ENCODE measurements at places on chromosomes 16 and 17.

- no peak for DNase-seq
Measured at GRCh38 chr17:6713130-6713917, at the start of gene SLC13A5. Gene SLC13A5, minus strand, starts transcription at chr17:6713369. Its CDS starts 36 bp downstream, at chr17:6713333.

DNA sequence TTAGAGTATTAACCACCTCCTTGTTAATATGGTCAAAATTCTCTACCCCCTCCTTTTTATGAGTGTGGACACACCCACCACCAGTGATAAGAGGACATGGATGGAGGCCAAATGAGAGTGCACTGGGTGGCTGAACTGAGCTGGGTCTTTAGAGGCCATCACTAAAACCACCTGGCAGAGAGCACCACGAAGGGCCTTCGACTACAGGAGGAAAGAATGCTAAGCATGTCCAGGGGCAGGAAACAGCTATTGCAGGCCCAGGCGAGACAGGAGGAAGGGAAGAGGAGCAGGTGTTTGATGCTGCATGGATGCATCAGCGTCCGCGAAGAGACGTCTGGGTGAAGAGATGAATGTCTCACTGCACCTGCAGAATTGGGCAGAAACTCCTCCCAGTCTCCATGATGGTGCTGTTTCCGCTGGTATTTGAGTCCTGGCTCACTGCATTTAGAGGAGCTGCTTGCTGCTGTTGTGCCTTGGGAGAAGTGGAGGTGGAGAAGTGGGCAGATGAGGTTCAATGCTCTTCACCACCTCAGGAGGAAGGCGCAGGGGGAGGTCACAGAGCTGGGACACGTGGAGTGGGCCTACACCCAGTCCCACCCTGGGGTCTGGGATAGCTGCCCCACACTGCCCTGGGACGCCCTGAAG lies 33.2 kb downstream of the SPHK1 start:
- no peak for DNase-seq

- DNase-seq = no peak
Measured at GRCh38 chr16:74033441-74033995, 263.1 kb upstream of the PSMD7 start.

DNA sequence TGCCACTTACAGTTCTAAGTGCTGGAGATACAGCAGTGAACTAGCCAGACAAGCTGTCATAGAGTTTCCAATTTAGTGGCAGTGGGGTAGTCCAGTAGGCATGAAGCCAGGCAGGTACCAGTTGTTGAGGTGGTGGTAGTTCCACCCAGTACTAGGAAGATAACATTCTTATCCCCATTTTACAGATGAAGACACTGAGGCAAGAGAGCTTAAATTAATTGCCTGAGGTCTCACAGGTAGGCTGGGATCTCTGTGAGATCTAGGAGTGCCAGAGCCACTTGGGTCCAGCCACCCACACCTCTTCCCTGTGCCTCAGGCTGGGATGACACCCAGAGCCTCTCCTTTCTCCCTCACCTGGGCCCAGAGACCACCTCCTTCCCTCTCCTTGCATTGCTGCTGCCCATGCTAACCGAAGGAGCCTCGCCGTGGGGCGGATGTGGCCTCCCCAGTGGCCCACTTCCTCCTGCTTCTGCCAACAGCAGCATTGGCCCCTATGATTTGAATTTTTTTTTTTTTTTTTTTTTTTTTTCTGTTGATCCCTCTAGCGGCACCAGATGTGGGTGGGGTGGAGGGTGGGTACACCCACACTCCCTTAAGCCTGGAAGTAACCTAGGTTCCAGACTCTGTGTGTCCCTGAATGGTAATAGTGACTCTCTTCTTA lies 114.0 kb downstream of the PRKCB start:
- peak; percentile 35 for DNase-seq

DNA sequence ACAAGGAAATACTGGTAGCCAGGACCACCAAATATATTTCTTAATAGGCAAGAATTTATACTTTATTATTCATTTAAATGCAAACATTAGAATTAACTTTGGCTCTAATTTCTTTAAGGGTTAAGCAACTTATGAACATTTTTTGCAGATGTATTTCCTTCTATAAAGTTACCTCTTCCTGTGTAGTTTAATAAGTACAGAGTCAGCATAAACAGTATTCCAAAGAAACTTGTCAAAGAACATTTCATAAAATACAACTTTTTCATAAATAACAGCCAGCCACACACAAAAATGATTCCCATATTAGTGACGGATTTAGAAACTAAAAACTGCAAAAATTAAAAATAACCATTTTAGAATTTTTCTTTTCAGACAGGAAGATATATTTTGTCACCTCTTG lies 723.2 kb downstream of the KCNJ2 start:
- no peak for DNase-seq

GRCh38 chr16:1133810-1134520 lies 18.9 kb upstream of the CACNA1H start:
- DNase-seq = no peak

- DNase-seq = no peak
Measured at GRCh38 chr17:77361986-77362620, 221.3 kb downstream of the SEC14L1 start.

- DNase-seq = no peak
Measured at GRCh38 chr16:88499836-88500251, 46.8 kb downstream of the ZFPM1 start.

DNA sequence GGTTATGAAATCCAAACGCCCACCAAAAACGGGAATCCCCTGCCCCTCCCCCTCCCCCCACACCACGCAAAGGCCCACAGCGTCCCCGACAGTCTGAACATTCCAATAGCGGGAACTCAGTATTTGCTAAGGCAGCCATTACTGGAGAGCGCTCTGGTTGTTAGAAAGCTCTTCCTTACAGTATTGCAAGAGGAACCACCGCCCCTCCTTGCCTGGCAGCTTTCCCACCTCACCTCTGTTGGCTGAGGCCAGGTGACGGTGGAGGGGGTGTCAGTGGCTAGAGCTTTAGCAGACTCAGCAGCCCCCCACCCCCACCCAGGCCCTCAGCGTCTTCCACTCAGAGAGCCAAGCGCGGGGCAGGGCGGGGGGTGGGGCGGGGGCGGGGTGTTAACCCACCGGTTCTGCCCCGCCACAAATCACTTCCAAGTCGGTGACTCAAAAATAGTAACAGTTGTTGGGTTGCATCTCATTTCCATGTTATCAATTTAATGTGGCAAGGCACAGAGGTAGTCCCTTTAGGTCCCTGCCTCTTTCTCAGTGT lies 2.2 kb upstream of the PLEKHH3 start:
- DNase-seq = peak; percentile 39

DNA sequence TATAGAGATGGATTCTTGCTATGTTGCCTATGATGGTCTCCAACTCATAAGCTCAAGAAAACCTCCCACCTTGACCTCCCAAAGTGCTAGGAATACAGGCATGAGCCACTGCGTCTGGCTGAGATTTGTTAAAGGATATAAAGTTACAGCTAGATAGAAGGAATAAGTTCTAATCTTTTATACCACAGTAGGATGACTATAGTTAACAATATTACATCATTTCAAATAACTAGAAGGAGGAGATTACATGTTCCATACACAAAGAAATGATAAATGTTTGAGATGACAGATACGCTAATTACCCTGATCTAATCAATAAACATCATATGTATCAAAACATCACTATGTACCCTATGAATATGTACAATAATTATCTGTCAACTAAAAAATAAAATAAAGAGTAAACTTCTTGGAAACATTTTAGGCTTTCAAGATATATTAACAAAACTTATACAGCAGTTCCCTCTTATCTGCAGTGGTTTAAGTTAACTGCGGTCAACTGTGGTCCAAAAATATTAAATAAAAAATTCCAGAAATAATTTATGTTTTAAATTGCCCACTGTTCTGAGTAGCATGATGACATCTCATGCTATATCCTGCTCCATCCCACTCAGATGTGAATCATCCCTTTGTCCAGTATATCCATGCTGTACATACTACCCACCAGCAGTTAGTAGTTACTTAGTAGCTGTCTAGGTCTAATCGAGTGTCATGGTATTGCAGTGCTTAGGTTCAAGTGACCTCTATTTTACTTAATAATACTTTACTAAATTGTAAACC lies 129.2 kb upstream of the NACA2 start:
- DNase-seq = no peak

- peak; percentile 56 for DNase-seq
Measured at GRCh38 chr16:71542377-71542776, 16.2 kb downstream of the CHST4 start.

DNA sequence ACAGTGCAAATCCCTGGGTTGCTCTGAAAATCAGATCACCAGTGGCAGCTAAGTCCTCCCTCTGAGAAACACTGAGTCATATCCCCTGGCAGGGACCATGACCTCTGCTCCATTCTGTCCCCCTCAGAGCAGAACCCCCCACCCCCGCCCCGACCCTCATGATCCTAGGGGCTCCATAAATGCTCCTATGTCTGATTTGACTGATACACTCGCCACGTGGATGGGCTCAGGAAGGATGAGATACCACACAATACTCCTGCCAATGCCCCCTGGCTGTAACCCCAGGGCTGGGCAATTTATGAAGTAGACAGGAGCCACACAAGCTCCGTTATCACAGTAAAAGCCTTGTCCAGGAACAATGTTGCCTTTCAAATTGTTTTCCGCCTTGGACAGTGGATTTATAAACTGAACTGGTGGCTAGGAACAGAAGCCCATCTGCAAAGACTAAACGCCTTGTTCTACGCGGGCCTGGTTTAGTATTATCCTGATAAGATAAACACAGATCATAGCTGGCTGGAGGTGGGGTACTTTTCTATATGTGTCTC lies 394.8 kb downstream of the SLC39A11 start:
- no peak for DNase-seq

GRCh38 chr16:4733747-4734062 lies 366 bp downstream of the ANKS3 start:
- peak; percentile 29 for DNase-seq

DNA sequence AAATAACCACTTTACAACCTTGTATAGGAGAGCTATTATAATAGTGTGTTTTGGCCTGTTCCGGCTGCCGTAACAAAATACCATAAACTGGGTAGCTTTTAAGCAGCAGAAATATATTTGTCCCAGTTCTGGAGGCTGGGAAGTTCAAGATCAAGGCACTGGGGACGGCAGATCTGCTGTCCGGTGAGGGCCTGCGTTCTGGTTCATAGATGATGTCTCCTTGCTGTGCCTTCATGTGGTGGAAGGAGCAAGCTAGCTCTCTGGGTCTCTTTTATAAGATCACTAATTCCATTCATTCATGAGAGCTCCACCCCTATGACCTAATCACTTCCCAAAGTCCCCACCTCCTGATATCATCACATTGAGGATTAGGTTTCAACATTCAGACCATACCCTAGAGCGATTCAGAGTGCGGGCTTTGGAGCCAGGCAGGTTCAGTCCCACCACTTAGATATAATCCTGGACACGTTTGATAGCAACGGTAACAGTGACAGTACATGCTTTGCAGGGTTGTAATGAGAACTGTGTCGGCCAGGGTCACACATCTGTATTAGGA lies 76.2 kb upstream of the ZFHX3 start:
- no peak for DNase-seq

DNA sequence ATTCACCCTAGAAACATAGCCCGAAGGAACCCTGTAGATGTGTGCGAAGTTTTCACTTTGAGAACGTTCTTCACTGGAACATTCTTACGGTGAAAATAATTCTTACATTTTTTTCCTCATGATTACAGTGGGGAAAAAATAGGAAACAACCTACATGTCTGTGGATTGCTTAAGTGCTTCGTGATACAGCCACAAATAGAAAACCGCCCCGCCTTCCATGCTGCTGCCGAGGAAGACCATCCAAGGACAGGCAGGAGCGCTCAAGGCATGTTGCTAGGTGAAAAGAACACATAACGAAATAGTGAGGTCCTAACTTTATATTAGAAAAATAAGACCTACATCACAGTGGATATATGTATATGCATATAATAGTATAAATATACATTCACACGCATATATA lies 78.8 kb downstream of the BMERB1 start:
- DNase-seq = no peak

DNA sequence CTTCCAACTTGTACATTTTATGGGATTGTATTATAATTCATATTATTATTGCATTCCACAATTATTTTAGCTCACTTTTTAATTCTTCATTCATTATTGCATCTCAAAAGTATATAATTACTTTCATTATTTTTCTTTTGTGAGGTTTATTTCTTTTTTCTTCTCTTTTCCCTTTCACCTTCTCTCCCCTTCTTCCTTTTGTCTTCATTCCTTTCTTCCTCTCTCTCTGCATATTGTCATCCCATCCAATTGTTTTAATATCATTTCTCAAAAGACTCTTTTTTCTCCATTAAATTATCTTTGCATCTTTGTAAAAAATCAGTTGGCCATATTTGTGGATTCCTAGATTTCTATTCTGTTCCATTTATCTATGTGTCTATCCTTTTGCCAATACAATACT lies 17.3 kb downstream of the DYNLL2 start:
- DNase-seq = no peak

GRCh38 chr16:23283571-23283970 lies 18.5 kb upstream of the SCNN1B start:
- DNase-seq = no peak

GRCh38 chr16:52611817-52612673 lies 65.1 kb upstream of the TOX3 start:
- DNase-seq = no peak

DNA sequence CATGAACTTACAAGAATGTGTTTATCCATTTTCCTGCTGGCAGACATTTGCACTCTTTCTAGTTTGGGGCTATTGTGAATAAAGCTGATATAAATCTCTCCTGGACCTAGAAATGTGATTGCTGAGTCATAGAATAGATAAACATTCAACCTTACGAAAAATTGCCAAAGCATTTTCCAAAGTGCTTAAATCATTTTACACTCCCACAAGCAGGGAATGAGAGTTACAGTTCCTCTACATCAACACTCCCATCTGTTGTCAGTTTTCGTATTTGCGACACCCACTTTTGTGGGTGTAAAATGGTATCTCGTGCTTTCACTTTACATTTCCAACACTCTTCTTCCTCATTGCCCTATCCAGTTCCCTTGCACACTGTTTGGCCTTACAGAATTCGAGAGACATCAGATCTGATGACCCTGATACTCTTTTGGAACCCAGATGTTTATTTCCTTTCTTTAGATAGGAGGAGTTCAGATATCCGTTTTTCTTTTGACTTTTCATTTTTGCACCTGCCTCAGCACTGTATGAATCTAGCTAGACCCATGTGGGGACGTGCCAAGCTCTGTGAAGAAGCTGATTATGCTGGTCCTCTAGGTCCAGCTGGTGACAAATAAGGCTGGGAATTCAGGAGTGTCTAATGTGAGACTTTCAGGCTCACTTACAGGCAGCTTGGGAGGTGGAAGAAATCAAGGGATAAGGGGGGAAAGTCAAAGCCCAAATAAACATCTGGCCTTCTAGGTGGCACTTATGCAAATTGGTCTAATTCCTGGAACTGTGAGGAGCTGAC lies 14.0 kb downstream of the SOX9 start:
- DNase-seq = no peak
